ENCODE measurements at places on chromosomes 6 and 20. TPM values are rescaled to one million over a fixed set of nuclear protein-coding genes. Genes with fewer than 3 reads are reported as not detected.

- peaks cover 54% of the 10 kb centered on the region for H3K4me1 ChIP-seq
- H3K36me3 ChIP-seq = no peaks in the 10 kb centered on the region
- H3K27ac ChIP-seq = peak overlapping the region; percentile 73
Observed at GRCh38 chr20:58403272-58403671, 14.2 kb downstream of the VAPB start.

SNAP91 gene
- total RNA-seq = 0.35 TPM

PAK5 gene
- total RNA-seq = not detected

DNA sequence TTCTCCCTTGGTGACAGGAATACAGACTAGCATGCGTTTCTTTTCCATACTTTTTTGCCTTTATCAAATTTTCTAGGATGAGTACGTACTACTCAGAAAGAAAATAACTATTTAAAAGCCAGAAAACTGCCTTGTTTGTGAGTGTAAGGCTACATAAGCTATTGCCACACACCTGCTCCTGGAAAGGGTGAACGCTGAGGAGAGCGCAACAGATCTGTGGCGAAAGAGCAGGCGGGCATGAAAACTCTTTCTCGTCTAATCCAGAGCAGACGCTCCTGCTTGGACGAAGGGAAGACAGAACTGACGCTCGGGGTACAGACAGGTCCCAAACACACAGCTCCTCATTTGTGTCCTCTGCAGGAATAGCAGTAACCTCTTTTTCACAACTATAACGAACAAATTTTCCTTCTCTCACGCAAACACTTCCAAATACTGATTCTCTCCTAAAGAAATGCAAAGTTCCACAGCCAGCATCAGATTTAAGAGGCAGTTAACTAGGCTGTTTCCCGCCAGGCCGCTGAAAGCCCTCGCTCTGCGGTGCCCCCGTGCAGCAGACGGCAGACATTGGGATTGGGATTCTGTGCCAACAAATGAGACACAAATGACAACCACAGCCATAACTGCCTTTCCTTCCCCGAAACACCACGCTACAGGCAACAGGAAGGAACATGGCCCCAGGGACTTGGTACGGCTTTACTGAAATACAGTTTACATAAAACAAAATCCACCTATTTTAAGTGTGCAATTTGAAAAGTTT, 20.0 kb downstream of the TAF4 start:
- no peaks in the 10 kb centered on the region for H3K27me3 ChIP-seq
- no peak overlapping the region for H3K4me3 ChIP-seq
- H3K4me1 ChIP-seq = no peaks in the 10 kb centered on the region
- H3K27ac ChIP-seq = no peak overlapping the region

BACH2 gene
- total RNA-seq = 0.28 TPM

- no peaks in the 10 kb centered on the region for H3K36me3 ChIP-seq
- no peak overlapping the region for H3K27ac ChIP-seq
- H3K4me1 ChIP-seq = no peaks in the 10 kb centered on the region
- no peak overlapping the region for H3K4me3 ChIP-seq
- H3K27me3 ChIP-seq = no peaks in the 10 kb centered on the region
Observed at GRCh38 chr20:40814631-40814960, 125.6 kb upstream of the MAFB start.

DNA sequence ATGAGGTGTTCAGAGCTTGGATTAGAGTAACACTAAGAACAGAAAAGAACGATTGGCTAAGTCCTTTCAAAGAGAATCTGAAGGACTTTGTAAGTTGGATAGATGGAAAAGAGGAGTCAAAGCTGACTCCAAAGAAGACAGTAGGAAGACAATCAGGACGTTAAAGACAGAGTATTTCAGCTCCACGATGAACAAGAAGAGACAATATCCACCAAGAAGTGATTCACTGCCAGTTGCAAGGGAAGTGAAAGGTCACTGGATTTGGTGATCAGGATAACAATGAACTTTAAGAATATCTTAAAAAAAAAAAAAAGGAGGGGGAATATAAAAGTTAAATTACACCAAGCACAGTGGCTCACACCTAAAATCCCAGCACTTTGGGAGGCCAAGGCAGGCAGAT, 17.9 kb downstream of the REPS1 start:
- no peaks in the 10 kb centered on the region for H3K36me3 ChIP-seq
- no peak overlapping the region for H3K4me3 ChIP-seq
- no peak for DNase-seq
- H3K27ac ChIP-seq = no peak overlapping the region
